ENCODE measurements at places on chromosomes 12 and 14.

- no peak for DNase-seq
Measured at GRCh38 chr14:44170101-44170500, 337.0 kb downstream of the FSCB start.

DNA sequence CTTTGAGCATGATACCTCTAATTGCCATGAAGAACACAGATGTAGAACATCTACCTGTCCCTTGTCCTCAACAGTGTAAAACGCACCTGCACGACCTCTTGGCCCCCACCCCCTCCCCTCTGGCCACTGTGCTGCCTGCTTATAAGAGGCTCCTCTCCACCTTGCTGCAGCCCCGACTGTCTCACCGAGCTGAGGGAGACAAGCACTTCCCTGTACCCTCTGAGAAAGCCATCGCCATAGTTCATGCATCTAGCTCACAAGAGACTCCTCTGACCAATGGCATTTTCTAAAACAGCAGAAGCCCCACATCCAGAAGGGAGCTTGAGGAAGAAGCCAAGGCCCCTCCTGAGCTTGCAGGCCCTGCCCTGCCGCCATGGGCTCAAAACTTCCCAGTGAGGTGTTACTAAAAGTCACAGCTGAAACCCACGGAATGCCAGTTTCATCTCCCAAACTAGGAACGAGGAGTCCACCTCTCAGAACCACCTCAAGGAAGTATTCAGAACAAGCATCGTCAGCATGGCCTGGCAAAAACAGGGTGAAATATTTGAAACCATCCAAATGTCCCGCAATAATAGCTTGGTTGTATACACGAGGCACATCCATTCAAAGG lies 21.5 kb upstream of the ANO2 start:
- DNase-seq, result no peak

DNA sequence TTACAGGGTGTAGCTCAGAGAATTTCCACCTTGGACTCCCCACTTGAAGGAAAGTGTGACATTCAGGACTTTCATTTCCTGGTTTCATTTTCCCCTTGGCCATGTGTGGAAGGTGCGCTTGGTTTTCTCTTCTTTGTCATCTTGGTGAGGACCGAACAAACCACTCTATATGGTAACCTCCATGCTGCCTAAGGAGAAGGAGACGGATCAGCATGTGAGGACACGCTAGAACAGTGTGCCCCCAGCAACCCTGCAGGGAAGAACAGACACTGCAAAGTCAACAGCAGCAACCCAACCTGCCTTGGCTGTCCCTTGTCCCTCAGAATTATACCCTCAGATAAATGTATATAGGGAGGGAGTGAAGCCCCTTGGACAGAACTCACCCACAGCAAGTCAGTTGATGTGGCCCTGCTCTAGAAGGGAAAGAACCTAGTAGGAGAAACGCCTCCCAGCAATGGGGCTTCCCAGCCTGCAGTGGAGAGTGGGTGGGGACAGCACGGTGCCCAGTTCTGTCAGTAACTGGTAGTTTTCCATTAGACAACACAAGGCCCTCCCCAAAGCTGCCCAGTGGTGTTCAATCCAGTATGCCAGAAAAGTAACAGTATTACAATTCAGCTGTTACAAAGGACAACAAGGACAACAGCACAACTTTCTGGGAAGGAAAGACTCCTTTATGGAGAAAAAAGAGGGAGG lies 18.9 kb upstream of the COCH start:
- no peak for DNase-seq

- DNase-seq, result no peak
Measured at GRCh38 chr12:50562520-50563433, 58.0 kb downstream of the DIP2B start.

DNA sequence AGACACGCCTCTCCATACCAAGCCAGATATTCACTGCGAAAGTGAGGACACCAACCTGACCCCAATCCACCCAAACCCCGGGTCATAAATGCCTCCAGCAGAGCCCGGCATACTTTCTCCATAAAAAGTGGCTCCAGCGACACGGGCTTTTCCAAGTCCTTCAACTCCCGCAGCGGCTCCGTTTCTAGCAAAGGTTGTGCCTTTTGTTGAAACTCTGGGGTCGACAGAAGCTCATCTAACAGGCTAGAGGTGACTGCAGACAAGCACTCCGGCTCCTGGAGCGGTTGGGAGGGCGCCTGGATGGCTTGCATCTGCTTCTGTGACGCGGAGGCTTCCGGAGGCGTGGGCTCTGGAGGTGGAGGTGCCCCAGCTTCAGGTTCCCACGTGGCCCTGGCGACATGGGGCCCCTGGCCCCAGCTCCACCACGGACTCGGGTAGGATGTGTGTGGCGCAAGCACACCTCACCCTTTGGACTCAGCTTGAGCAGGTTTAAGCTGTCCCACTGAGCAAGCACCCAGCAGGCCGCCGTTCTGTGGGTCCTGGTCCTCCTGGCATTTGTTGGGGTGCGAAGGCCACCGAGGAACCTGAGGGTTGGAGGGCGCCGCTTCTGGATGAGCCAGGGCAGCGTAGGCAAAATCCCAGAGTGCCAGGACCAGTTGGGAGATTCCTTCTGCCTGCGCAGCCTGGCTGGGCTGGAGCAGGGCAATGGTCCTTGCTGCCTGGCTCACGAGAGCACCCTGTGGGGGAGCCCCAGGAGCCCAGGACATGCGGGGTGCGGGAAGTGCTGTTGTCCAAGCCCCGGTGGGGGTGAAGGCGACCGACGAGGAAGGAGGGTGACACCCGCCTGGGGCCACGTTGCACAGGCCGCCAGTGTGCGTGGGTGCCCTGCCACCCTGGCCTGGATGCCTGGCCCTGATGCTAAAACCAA lies 186.3 kb downstream of the ALG10 start:
- DNase-seq, result no peak

DNA sequence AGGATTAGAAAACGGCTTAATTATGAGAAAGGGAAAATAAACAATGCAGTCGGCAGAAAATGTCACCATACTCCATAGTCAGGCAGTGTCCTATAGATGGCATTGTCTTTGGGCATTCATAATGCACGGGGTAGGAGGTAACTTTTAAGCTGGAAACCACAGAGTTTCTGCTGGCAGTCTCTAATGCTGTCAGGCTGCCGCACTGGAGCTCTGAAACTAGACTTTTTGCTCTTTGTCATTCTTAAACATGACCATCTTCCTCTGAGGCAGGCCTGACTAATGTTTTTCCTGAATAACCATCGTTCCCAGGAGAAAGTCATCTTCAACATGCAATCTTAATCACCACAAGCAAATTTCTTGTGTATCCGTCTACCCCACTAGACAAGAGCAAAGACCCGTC lies 108.8 kb downstream of the ETNK1 start:
- no peak for DNase-seq

GRCh38 chr14:77950371-77951063 lies 150.6 kb downstream of the ADCK1 start:
- DNase-seq, result no peak

- no peak for DNase-seq
Measured at GRCh38 chr12:40198601-40199000, 26.2 kb upstream of the LRRK2 start.

- no peak for DNase-seq
Measured at GRCh38 chr12:81863406-81863805, 104.3 kb upstream of the PPFIA2 start.

GRCh38 chr14:39469094-39469710 lies 37.0 kb upstream of the FBXO33 start:
- no peak for DNase-seq

- DNase-seq, result no peak
Measured at GRCh38 chr12:31206038-31206670, 119.8 kb downstream of the SINHCAF start.

DNA sequence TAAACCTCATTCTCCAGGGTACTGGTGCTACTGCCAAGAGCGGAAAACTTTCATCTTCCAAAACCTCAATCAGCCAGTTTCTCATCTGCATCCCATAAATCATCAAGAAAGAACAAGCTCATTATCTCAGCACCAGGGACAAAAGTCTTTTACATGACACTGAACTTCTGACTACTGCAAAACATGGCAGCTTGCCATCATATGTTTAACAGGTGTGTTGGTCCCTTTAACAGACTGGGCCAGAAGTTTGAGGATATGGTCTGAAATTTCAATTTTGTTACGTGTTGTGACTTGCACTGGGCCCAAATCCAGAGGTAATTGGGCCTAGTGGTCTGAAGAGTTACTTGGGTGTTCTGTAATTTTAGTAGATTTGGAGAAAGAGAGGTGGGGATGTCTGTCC lies 305.4 kb upstream of the SEL1L start:
- DNase-seq, result no peak

- DNase-seq, result no peak
Measured at GRCh38 chr14:71244341-71244740, 337.1 kb downstream of the PCNX1 start.

DNA sequence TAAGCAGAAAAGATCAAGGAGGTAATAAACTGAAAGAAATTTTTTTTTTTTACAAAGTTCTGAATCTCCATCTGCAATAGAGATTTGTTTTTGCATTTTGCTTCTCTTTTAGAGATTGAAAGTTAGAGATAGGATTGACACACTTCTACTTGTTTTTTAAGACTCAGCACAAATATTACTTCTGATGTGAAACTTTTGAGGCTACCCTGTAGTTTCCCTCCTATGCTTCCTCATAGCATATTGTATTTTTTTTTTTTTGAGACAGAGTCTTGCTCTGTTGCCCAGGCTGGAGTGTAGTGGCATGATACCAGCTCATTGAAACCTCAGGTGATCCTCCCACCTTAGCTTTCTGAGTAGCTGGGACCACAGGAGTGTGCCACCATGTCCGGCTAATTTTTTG lies 32.1 kb upstream of the SGPP1 start:
- no peak for DNase-seq

GRCh38 chr12:4771172-4771959 lies 51.2 kb downstream of the GALNT8 start:
- no peak for DNase-seq

- no peak for DNase-seq
Measured at GRCh38 chr12:107238296-107238695, 144.9 kb upstream of the CRY1 start.

- DNase-seq, result no peak
Measured at GRCh38 chr14:52303236-52303635, 10.9 kb upstream of the PTGER2 start.

DNA sequence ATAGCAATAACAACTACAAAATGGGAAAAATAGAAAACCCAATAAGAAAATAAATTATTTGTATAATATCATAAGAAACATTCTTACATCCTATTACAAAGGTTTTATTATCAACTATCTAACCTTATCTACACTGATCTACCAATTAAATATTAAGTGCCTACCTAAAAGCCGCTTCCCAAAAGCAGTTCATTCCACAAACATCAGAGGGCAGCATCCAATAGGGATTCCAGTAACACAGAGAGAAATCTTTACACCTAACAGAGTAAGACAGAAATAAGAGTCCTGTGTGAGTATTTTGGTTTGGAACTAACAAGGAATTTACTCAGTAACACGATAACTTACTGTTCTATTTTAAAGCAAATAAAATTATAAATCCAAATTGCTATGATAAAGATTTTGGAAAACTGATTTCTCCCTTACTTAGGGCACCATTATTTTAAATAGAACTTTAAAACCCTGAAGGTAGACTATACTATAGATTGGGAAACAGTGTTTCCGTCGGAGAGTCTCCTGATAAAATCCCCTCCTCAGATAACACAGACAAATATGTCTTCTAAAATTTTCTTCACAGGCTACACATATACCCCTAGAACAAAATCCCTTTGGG lies 15.0 kb downstream of the GXYLT1 start:
- peak; percentile 27 for DNase-seq

- DNase-seq, result no peak
Measured at GRCh38 chr14:105273062-105273461, 24.7 kb downstream of the BTBD6 start.

DNA sequence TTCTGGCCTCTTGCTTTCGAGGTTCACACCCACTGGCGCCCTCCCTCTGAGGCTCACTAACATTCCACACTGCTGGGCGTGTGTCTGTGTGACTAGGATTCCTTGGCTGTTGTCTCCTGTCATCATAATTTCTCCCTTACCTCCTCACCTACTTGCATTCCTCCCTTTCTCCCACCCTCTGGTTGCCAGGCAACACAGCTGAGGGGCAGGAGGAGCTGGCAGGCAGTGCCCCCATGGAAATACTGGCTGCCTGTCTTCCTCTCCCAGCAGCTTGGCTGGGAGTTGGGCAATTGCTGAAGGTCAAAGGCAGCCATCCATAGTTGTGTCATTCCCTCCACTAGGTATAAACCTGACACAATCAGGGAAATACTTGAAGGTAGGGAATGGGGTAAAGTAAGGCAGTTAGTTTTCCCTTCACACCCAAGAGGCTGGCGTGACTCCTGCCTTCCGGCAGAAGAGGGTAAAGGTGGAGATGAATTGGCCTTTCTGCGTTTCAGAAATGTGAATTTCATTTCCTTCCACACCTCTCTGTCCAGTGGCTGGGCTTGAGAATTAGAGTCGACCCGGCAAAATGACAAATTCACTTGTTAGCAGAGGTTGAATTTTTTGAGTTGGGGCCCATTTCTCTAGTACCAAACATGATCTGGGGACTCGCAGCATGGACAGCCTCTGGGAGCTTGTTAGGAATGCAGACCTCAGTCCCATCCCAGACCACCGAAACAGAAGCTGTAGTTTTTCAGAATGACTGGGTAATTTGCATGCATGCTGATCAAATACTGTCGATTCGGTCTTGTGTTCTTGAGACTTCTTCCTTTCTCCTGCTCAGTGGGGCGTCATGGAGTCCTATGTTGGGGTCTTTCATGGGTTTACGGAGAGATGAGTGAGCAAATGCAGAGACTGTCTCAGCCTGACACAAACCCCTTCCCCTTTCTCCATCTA lies 24.3 kb upstream of the EMP1 start:
- no peak for DNase-seq

DNA sequence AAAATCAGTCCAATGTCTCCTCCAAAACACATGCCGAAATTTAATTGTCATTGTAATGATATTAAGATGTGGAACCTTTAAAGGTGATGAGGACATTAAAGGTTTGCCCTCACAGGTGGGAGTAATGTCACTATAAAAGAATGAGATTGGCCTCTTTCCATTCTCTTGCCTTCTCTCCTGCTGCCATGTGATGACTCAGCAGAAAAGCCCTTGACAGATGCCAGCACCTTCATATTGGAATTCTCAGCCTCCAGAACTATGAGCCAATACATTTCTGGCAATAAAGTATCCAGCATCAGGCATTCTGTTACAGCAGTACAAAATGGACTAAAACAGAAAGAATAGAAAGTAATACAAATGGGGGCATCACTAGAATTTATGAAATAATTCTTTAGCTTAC lies 609.7 kb downstream of the SLC16A7 start:
- no peak for DNase-seq

GRCh38 chr14:61553730-61554641 lies 141.3 kb upstream of the HIF1A start:
- DNase-seq, result no peak

DNA sequence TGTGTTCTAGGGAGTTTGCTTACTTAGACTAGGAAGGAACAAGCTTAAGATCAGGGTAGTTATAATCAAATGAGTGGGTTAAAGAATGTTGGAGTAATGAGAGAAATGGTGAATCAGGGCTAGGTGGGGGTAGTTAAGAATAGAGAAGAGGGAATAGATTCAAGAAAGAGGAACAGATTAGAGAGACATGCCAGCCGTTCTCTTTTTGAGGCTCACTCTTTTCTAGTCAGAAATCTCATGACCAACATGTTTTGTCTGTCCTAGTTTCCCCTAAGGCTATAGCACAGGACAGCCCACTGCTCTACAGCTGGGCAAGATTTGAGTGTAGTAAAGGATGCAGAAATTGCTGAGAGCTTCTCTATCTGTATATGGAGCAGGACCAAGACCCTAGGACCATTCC lies 258.4 kb downstream of the AKAP6 start:
- no peak for DNase-seq

Measured in NCI-H1436 (cell line).